Transverse colon (tissue), 4 donors: ENCODE measurements at places on chromosomes 7 and 10. TPM values are rescaled to one million over a fixed set of nuclear protein-coding genes. Genes with fewer than 3 reads are reported as not detected.

- no peak for DNase-seq
Measured at GRCh38 chr7:157715071-157715937, 378.5 kb downstream of the DNAJB6 start.

- DNase-seq: no peak
Measured at GRCh38 chr10:67224553-67224952, 298.7 kb downstream of the LRRTM3 start.

- no peak for DNase-seq
Measured at GRCh38 chr7:114048386-114049235, 129.8 kb upstream of the PPP1R3A start.

DNA sequence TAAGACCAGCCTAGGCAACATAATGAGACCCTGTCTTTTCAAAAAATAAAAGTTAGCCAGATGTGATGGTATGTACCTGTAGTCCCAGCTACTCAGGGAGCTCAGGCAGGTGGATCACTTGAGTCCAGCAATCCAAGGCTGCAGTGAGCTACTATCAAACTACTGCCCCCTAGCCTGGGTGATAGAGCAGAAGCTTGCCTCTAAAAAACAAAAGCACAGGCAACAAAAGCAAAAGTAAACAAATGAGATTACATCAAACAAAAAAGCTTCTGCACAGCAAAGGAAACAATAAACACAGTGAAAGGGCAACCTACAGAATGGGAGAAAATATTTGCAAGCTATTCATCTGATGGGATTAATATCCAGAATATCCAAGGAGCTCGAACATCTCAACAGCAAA lies 65.4 kb downstream of the FANK1 start:
- DNase-seq: no peak

- DNase-seq: no peak
Measured at GRCh38 chr7:75048435-75049379, 24.9 kb downstream of the RCC1L start.

DNA sequence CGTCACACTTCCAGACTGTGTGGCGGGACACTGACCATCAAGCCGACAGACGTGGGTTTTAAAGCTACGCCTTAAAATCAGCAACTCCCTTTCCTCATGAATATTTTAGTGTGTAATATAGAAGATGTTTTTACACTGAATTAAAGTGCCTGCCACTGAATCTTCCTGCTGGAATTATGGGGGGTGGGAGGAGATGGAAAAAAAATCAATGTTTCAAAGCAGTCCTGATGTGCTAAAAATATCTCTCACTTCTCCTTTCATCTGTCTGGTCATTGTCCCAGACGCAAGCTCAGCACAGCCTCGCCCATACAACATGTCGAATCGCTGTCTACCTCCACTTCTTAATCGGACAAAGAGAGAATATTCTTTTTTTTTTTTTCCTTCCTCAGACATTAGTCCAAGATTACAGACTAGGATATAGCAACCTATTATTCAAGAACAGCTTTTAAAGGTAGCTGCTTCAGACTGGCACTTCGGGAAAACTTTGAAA lies 165.1 kb upstream of the KLF14 start:
- DNase-seq: no peak

DNA sequence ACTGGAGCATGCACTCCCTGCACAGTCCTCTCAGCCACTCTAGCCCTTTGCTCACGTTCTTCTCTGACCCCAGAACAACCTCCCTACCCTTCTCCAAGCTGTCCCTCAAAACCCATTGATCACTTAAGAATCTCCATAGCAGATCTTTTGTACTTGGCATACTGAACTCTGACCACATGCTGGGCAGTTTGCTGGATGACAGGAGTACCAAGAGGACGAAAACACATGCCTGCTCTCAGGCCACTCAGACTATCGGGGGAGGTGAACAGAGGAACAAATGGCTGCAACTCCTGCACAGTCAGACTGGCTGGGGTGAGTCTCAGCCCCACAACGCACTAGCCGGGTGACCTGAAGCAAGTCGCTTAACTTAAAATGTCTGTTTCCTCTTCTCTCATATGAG lies 52.7 kb downstream of the KCNMA1 start:
- no peak for DNase-seq

DNA sequence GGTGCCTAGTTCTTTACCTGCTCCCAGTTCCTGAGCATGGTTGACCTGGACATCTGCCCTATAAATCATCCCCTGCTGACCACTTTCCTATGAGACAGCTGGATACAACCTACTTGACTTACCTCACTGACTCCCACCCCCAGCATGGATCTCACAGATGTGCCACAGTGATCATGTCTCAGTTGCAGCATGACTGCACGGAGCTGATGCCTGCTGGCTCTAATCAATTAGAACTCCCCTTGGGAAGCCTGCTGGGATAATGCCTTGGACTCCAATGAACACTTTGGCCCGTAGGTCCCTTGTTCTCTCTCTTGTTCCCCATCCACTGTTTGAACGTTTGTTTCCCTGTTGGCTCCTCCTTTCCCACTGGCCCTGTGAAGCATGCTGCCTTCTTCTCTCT lies 271.2 kb upstream of the IGFBP3 start:
- no peak for DNase-seq

DNA sequence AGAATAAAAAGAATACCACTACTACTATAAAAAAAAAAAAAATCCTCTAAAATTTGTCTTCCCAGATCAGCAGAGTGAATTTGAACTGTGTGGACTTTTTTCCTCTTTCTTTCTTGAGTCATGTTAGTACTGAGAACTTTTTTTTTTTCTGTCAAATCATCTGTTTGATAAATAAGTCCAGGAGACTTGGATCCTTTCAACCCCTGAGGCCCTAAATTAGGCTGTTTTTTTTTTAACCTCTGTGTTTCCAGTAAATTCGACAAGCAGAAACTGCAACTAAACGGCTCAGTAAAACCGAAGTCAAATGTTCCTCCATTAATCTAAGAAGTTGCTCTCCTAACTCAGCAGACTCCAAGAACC lies 2.7 kb downstream of the MAP3K8 start:
- DNase-seq: no peak

DNA sequence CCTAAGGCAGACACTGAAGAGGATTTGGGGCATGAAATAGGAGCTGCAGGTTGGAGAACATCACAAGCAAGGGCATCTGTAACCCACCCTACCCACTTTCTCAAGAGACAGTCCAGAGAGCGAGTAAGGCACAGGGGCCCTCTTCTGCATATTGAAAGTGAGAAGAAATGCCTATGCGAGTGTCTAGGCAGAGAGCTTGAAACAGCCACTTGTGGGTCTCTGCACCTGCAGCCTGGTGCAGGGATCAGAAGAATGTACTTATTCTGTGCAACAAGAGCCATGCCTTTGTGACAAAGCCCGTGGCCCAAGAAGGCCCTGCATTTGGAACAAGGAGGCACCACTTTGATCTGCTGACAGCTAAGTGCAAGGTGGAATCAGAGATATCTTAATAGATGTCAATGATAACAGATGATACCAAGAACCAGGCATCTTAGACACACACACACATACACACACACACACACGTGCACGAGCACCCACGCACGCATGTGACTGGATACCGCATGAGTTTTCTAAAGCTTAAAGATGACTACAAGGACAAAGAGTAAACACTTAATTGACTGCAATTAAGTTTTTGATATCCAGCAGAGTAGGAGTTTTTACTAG lies 89.3 kb downstream of the NPSR1 start:
- DNase-seq: no peak

DNA sequence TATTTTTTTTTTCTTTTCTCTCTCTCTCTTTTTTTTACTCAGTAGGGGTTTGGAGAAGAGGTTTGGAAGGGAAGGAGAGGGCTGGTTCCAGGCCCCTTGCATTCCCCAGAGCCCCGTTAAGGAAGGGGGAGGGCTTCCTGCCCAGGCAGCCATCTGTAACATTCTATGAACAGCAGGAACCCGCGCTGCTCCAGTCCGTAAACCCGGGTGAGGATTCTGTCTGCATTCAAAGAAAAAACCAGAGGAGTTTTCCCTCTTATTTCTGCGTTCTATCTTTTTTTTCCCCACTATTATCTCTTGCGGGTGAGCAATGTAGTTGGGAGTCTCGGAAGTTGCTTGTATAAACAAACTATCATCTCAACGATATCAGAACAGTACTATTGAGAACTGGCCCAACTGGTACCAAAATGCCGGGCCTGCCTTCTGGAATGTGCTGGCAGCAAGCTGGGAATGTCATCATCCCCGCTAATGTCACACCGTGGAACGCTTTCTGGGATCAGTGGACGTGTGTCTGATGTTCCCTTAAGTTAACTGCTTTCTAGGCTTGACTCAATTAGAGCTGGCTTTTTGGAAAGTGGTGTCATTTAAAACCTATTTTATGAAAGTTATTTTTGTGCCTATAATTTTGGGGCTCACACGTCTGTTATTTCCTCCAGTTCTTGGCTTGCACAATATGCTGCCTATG lies 153.1 kb upstream of the MEOX2 start:
- no peak for DNase-seq

- no peak for DNase-seq
Measured at GRCh38 chr7:147523056-147523455, 1067.5 kb upstream of the C7orf33 start.

DNA sequence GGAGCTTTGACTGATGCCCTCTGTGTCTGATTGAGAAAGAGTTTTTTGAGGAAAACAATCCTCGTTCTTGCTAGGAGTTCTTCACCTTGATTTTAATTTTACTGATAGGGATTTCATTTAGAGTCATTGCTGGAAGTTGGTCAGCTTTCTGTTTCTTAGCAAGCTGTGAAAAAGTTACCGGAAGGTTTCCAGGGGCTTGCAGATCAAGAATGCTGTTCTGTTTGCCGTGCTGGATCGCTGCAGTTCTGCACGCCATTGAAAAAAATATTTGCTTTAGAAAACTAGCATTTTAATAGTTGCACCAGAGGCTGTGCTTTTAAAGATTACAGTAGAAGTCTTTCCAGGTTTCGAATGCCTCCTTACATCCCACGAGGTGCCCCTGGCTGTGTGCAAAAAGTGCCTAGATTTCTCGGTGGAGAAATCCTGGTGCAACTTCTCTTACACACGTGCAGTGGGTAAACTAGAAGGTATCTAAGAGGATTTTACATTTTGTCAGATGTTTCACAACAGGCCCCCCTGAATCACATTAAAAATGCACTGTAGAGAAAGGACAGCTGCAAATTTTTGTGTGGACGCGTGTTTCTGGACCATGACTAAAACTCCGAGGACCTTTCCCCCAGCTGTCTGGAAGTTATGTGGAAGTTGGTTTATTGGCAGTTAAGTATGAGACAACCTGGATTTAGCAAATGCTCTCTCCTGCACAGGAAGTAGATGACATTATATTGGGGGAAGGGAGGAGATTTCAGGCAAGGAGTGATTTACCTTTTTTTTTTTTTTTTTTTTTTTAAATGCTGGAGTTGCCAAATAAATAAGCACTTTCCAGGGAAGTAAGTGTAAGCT lies 5.8 kb downstream of the TCF7L2 start:
- peak; percentile 34 for DNase-seq

DNA sequence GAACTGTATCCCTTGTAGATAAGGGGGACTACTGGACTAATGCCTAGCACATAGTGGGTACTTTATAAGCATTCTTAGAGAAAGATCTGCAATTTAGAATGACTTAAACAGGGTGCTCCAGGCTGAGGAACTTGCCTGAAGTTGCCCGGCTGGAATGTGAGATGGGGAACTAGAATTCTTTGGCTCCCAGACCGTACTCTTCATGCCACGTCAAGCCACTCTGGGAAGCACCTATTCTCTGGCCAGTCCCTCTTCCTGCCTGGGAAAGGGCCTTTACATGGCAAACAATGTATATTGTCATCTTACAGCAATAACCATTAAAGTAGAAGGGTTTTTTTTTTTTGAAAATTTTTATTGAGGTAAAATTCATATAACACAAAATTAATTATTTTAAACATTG lies 34.5 kb downstream of the ATXN7L1 start:
- no peak for DNase-seq

DNA sequence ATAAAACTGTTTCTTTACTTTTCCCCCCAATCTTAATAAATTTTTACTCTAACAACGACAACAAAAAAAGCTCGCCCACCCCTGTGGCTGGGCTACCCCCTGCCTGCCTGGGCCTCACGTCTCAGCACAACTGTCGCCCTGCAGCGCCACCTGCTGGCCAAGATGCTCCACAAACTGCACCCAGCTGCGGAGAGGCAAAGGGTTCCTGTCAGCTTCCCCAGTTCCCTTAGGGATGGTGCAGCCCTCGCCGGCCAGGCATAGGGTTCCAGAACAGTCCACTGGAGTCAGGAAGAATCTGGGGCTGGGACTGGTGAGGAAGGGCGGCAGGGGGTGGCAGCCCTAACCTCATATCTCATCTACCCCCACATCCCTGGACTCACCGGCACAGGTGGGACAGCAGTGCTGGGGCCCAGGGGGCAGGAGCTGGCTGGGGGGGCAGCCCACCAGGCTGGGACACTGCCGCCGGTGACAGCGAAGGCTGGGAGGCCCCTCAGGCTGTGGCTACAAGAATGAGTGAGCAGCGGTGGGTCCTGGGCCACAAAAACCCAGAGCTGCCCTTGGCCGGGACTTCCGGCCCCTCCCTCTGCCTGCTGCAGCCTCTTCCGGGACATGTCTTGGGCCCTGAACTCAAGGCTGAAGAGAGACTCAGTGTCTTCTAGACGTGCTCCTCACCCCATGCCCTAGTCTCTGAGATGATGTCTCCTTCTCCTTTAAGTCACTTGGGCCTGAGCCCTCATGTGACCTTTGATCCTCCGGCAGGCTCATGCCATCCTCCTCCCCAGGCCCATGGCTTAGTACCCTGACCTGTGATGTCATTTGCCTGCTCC lies 21.2 kb downstream of the ATP6V1F start:
- DNase-seq: peak; percentile 88

DNA sequence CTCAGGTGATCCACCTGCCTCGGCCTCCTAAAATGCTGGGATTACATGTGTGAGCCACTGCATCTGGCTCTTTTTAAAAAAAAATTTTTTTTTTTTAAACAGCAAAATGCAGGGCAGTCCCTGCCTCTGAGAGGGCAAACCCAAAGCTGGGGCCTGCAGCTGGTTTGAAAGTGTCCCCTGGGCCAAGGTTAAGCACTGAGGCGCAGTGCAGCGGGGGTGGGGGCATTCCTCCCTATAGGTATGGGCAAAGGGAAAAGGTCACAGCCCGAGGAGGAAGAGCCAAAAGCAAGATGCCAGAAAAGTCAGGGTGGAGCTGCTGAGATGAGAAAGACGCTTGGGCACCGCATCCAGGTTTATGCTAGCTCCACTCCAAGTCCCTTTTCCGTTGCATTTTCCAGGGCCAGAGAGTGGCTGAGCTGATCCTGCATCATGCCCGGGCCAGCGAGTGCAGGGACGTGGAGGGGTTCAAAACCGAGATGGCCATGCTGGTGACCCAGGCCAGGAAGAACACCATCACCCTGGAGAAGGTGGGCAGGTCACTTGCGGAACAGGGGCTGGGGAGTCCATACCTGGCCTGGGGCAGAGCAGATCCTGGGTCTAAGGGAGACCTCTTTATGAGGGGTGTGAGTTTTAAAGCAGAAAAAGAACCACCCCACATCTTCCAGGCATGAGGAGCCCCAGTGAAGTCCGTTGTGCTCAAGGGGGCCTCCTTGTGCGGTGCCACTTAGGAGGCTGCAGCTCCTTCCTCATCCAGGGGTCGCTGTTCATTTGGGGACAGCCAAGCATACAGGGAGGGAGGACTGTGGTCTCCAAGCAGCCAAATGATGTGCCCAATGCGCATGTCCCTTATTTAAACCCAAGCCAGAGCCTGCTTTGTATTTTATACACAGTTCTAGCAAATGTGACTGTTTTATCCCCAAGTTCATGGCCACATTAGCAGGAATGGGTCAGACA lies 7.0 kb upstream of the NDUFB2 start:
- DNase-seq: no peak

Gene NUTM2D
- 5.2 TPM for total RNA-seq

Gene NPC1L1
- not detected for total RNA-seq

Gene EN2
- total RNA-seq: not detected

Gene LIPJ
- total RNA-seq: not detected

Gene STEAP1B
- total RNA-seq: not detected

Gene IDI1
- 81.5 TPM for total RNA-seq

Gene FAM20C
- 22.2 TPM for total RNA-seq

Gene ANKRD16
- 16.2 TPM for total RNA-seq

Gene GPR37
- total RNA-seq: not detected

Gene KCNH2
- 9.5 TPM for total RNA-seq
